ENCODE measurements at places on chromosomes 1 and 21.

- no peak for DNase-seq
These were observed 139.1 kb upstream of the ZNHIT6 start for GRCh38 chr1:85847356-85847755.

DNA sequence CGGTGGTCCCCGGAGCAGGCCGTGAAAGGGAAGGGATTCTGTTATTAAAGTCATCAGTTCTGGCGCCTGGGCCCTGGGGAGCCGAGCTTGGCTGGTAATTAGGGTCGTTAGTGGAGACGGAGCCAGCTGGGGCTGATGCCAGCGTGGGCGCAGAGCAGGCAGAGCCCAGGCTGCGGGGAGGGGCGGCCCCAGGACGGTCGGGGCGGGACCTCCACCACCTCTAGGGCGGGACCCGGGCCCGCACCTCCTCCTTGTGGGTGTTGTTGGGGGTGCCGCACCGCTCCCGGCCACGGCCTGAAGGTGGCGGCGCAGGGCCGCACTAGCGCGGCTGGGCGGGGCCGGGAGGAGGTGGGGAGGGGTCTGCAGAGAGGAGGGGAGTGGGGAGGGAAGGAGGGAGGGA, 470.6 kb downstream of the PTPRU start:
- no peak for DNase-seq

DNA sequence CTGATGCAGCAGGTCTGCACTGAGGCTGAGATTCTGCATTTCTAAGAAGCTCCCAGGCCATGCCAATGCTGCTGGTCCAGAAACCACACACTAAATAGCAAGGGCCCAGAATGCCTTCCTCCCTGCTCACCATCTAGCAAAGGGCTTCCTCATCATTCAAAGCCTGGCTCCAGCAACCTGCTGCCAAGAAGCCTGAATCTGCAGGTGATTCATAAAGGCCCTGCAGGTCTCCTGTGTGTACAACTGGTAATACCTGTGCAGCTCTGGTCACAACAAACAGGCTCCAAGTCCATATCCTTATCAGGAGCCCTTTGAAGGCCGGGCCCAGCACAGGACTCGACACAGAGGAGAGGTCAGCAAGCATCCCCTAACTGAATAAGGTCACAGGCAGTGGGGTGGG, 26.7 kb downstream of the GLIS1 start:
- DNase-seq: no peak

GRCh38 chr1:232983817-232984567, 33.6 kb downstream of the NTPCR start:
- no peak for DNase-seq

- no peak for DNase-seq
These were observed 132.1 kb upstream of the EDN2 start for GRCh38 chr1:41616563-41616962.

Data from Ammon's horn (tissue), 1 donor.